ENCODE measurements at places on chromosomes 3 and 15.

DNA sequence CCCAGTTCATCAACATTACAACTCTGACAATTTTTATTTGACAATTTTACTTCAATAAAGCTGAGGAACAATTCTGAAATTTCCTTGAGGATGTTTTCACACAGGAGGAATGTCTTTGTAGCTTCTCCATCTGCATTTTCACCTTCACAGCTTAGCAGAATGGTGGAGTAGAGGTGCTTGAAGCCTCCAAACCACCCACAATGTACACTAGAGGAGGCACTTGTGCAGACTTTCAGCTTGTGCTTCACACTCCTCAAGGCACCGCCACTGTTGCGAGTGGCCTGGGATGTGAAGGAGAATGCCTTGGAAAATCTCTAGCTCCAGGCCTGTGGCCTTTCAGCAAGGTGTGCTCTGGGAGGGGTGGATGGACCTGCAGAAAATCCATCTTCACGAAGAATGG, 181.9 kb downstream of the EPHB1 start:
- no peak for DNase-seq

DNA sequence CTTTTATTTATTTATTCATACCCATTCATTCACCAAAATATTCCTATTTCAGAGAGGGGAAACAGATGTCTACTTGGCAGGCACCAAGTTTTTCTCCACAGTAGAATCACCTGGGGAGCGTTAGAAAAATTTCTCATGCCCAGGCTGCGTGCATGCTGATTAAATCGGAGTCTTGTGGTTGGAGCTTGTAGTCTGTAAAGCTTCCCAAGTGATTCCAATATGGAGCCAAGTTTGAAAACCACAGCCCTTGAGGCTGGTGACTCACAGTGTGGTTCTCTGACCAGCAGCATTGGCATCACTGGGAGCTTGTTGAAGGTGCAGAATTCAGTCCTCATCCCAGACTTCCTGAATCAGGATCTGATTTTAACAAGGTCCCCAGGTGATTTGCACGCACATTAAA, 49.7 kb downstream of the PDHB start:
- DNase-seq: peak; percentile 77

DNA sequence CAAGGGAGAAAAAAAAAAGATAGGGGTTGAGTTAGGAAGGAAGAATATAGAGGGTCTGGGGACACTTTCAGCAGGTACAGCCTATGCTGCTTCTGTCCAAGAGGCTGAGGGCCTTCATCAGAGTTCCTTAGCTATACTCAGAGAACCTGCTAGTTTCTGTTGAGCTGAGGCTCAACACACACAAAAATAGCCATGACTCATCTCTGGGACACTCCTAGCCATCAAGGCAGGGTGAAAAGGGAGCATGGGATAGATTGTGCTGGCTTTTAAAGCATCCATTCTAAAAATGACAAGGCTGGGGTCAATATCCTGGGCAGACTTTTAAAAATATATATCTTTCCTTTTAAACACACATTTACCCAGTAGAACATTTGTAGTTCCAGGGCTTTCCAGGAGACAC, 2.8 kb upstream of the RTP2 start:
- no peak for DNase-seq

DNA sequence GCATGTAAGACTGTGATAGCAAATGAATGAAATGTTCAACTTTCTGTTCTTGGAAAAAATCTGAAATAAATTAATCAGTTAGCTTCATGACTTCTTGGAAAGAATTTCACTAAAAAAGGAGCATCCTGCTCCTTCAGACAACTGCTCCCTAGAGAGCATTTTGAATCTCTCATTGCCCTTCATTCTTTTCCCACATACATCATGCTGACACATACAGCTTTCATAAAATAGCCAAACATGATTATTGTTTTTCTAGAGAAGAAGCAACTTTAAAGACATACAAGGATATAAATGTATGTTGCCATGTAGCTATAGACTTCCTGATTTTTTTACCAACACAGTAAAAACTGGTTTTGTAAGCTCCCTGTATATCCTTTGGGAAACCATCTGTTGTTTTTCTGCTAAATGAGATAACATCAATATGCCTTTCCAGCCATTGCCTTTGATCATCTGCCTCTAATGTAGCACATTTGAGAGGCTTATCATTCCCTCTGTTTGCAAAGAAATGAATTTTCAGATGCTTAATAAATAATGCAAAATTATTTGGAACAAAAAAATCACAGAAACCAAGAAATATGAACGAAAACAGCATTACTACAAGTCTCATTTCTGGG, 248.2 kb upstream of the GPR149 start:
- no peak for DNase-seq

DNA sequence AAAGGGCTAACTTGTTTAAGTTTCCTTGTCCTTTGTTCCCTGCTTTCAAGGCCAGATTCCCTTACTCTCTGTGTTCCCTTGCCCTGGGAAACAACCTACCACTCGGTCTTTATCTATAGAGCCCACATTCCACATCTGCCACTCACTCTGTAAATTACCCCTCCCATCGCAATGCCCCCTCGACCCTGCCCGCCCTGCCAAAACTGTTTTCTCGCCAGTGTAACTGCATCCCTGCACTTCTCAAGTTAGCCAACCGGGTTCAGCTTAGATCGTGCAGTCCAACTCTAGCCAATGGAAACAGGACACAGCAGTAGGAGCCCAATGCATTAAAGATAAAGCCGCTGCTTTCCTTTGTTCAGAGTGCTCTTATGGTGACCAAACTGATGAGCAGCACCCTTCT, 263.6 kb downstream of the TBL1XR1 start:
- no peak for DNase-seq

- no peak for DNase-seq
These were observed 48.0 kb downstream of the ARHGAP31 start for GRCh38 chr3:119342176-119342575.

DNA sequence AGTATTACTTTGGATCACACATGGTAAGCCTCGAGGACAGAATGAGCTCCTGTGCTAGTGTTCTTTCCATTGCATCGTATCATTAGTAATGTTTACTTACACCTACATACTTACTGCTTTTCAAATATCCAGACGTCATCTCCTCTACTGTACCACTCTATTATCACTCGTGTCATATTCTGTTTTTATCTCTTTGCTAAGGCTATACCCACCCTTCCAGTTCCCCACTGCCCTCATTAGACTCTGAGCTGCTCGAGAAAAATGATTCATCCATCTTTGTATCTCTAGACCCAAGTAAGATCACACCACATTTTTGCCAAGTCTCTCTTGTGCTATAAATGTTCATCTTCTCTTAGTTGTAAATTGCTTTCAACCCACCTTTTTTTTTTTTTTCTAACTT, 245.7 kb downstream of the TIGIT start:
- DNase-seq: no peak

GRCh38 chr3:141108039-141108438, 56.9 kb downstream of the SPSB4 start:
- DNase-seq: no peak

GRCh38 chr3:184236033-184236410, 6.6 kb downstream of the VWA5B2 start:
- DNase-seq: no peak

DNA sequence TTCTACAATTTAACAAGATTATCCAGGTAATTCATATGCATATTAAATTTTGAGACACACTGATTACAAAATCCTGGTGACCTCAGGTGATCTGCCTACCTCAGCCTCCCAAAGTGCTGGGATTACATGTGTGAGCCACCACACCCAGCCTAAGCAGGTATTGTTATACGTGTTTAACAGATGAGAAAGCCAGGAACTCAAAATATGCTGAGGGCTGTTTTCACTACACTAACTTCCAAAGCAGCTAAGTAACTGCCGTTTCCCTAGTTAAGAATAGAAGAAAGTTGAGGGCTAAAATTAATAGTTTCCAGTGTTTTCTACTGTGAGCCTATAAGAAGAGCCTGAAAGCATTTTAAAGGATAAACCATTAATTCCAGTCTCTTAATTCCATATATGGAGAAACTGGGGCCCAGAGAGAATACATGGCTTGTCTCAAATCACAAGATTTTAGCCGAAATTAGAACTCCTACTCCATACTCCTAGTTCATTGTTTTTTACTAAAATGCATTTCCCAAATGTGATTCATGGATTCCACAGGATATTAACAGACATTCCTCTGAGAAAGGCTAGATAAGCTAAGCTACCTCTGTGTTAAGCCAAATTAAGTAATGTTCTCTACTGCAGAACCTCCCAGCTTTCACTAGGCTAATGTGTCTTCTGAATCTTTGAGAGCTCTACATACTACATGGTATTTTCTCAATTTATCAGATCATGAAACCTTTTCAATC, 17.0 kb upstream of the AVEN start:
- DNase-seq: no peak

GRCh38 chr15:39232512-39232911, 348.4 kb upstream of the THBS1 start:
- DNase-seq: peak; percentile 44

- no peak for DNase-seq
These were observed 44.0 kb downstream of the PLSCR2 start for GRCh38 chr3:146425341-146425740.

DNA sequence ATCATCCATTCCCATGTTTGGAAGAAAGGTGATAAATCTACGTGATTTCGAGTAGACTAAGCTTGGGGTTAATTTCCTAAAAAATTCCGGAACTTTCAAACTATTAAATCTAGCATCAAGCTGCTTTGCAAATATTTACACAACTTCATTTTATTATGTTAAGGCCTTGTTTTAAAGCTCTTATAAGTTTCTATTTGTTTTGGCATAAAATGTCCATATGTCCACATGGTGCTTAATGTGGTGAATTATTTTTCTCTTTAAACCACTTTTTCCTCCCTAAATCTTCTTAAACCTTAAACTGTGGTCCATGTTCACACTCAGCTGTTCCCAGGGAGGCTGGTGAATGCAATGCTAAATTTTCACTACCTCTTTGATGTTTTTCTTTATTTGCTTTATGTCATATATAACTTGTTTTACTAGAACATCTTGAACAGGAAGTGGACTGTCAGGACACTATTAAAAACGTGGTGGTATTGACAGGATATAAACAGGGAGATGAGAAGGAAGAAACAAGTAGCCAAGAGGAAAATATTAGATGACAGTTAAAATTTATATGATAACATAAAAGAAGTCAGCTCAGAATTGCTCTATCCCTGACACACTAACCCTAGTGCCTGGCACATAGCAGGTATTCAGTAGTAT, 72.5 kb upstream of the AGTR1 start:
- no peak for DNase-seq

GRCh38 chr3:105869861-105870755, 1.3 kb upstream of the CBLB start:
- no peak for DNase-seq

- no peak for DNase-seq
These were observed 329.9 kb upstream of the ROBO1 start for GRCh38 chr3:80097674-80098073.

GRCh38 chr3:144312702-144313101, 341.1 kb downstream of the DIPK2A start:
- DNase-seq: no peak

GRCh38 chr3:45958321-45958791, 15.1 kb downstream of the CXCR6 start:
- no peak for DNase-seq

GRCh38 chr3:98977520-98977919, 76.0 kb upstream of the DCBLD2 start:
- DNase-seq: peak; percentile 94

Measured in PC-9 (cell line).